Stimulated activated CD8-positive, alpha-beta memory T cell treated with anti-CD3 and anti-CD28 coated beads, Interleukin-15, amount 100 ng/mL, for 4 hours (primary cell): ENCODE measurements at places on chromosomes 3 and 15.

- no peak for DNase-seq
Measured at GRCh38 chr3:175713268-175713667, 854.1 kb downstream of the NAALADL2 start.

DNA sequence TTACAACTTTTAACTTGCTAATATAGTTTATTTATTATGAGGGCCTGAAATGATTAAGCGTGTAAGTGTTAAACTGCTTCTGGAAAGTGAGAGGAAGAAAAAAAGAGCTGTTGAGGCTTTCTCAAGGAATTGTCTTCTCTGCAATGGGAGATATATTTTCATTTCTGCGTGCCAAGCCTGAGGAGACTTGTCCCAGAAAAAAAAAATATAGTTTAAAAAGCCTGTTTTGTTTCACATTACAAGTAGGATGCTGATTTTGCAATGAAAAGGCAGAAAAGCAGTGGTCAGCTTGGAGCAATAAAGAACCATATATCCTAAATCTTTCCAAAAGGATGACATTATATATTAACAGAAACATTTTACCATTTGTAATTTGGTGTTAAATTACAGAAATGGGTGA, 115.5 kb downstream of the GMNC start:
- DNase-seq, result no peak

DNA sequence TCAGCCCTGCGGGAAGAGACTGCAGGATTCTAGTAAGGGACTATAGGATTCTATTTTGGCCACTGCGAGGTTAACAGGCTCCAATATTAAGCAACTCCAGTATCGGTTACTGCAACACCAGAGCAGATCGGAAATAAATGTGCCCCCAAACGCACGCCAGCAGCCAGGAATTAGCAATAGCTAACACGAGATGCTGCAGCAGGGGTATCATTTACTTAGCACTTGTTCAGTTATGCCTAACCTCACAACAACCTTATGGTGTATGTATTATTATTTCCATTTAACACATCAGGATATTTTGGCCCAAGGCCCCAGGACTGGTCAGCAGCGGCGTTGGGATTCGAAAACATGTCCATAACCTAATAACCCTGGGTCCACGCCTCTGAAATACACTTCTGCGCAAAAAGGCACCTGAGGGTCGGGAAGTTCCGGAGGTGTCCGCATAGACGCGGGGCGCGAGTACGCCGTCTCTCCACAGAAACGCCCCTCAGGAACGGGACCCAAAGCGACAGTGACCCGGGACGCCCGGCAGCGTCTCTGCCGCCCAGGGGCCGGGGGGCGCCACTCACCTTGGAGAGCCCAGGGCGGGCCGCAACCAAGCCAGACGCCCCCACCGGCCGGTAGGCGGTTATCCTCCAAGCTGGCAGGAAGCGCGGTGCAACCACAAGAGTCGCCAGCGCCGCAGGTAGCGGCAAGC, 681 bp downstream of the PIK3CB start:
- DNase-seq, result peak; percentile 36

DNA sequence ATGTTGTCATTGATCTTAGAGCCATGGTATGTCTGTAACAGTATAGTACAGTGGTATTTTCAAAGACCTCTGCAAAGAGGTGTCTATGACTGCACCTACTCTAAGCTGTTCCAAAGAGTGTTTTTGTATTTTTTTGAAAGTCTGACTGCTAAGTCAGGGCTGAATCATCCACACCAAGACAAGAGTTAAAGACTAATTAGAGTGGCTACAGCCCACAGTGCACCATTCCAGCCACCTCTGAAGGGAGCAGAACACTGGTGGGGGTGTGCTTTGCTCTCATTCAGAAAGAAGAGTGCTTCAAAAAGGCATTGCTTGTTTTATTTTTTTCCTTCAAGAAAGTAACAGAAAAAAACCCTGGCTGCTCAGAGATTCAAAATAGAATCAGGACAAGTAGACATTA, 301.4 kb downstream of the GABRG3 start:
- DNase-seq, result no peak

- no peak for DNase-seq
Measured at GRCh38 chr3:31934018-31934417, 47.0 kb downstream of the OSBPL10 start.

GRCh38 chr3:188974856-188975599, 196.7 kb upstream of the TPRG1 start:
- DNase-seq, result no peak

GRCh38 chr3:66411961-66412887, 88.6 kb downstream of the LRIG1 start:
- DNase-seq, result no peak
